Glutamatergic neuron (in vitro differentiated cells): ENCODE measurements at places on chromosomes 7 and 10. TPM values are rescaled to one million over a fixed set of nuclear protein-coding genes. Genes with fewer than 3 reads are reported as not detected.

GRCh38 chr7:4084271-4084670 lies 597.8 kb upstream of the FOXK1 start:
- no peak for DNase-seq

GRCh38 chr7:24971333-24972165 lies 8.4 kb downstream of the OSBPL3 start:
- peak; percentile 58 for DNase-seq

DNA sequence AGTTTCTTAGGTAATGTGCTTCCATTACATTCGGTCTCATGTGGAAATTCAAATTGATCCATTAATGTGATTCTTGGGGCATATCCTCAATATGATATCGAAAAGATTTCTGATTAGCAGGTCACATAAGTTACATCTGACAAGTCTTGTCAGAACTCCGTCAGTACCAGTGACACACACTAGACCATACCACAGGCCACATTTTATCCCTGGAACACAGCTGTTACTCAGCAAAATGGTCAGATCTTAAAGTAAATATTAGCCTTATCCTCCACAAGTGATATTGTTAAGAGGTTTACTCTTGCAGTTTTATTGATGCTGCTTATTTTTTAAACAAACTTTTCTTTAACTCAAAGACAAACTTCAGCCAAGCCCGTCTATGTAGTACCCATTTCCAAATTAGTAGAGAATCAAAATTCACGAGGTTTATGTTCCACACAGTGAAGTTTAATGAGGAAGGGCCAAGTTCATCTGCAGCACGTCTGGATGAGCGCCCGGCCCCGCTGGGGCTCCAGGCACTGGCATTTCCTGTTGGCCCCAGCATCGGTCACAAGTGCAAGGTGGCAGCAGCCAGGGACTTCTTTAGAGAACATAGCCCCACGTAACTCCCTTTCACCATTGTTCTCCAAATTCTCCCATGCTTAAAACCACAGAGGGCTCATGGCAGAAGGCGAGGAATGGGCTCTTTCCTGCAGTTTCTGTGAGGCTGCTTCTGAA lies 132.2 kb downstream of the VIPR2 start:
- no peak for DNase-seq

DNA sequence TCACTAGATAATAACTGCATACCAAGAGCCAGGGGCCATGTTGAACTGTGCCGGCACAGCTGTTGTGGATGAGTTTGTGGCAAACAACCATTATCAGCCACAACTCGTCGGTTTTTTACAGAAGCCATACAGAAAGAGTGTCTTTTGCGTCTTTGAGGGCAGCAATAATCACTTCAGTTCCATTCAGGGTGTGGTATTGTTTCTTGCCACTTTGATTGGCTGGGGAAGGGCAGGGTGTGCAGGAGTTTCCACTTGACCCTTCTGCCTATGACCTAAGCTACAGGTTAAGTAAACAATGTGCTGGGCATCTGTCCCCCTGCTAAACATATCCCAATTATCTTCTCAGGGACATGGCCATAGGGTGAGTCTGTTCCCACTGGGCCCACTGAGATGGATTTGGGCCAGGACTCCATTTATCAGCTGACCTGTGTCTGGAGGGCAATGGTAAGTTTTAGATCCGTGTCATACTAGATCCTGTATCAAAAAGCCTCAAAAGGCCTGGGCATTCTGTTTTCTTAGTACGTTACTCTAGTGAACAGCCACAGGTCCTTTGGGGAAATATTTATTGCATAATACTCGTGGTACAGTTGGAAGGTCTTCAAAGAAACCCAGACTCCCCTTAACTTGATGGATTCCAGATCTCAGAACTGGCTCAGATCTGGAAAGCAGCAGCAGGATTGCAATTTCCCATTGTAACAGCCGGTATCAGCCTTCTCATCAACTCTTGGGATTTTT lies 15.9 kb downstream of the ZNF3 start:
- DNase-seq: no peak

DNA sequence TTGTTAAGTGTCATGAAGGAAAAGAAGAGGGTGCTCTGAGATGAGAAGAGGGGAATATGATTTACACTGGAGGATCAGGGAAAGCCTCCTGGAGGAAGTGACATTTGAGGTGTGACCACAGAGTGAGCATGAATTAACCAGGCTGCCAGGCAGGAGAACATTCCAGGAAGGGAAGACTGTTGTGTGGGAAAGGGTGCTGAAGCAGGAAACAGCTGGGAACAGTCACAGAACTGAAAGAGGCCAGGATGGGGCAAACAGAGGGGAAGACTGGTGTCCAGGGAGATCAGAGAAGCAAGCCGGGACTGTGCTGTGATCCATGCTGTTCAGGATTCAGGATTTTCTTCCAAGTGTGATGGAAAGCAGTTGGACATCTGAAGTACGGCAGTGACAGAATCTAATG lies 14.9 kb downstream of the HIPK2 start:
- DNase-seq: no peak

GRCh38 chr7:127478461-127478860 lies 86.0 kb upstream of the ZNF800 start:
- no peak for DNase-seq

- DNase-seq: peak; percentile 41
These were observed 765.6 kb upstream of the GHITM start for GRCh38 chr10:83373671-83374070.

The GSTO1 gene
- total RNA-seq: 26.8 TPM
